ENCODE measurements at places on chromosomes 11 and 22. TPM values are rescaled to one million over a fixed set of nuclear protein-coding genes. Genes with fewer than 3 reads are reported as not detected.

- DNase-seq: no peak
Measured at GRCh38 chr11:83115551-83115950, 41.4 kb upstream of the PCF11 start.

GRCh38 chr11:129460714-129461113, 85.1 kb downstream of the BARX2 start:
- DNase-seq: no peak

DNA sequence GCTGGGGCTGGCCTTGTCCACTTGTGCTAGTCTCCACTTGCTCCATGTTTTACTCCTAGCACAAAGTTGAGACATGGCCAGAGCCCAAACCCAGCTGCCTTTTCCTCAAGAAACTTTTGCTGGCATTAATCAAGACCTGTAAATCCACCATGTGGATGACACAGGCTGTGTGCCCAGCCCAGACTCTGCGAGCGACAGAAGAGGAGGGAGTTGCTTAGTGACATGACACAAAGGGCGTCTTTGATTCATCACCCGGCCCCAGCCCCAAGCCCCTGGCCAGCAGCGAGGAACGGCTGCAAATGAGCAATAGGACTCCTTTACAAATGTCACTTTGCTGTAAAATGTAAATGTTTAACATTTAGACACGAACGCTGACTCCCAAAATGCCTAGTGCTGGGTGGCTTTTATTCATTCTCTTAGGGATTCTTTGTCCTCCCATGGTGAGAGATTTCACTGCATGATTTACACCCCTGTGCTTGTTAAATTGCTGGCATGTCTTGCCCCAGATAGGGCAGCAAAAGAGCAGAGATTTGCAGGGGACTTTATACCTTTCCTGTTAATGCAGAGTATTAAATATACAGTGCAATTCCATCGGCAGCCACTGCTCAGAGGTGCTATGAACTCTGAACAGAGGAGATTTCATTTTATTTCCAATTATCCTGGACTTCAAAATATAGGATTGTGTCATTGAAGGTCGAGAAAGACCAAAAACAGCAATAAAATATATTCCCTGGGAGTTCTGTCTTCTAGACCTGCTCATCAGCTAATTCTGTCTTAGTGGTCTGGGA, 263.6 kb upstream of the NCAM1 start:
- DNase-seq: no peak

- DNase-seq: no peak
Measured at GRCh38 chr22:27267145-27267544, 534.4 kb downstream of the MN1 start.

- DNase-seq: no peak
Measured at GRCh38 chr11:110147962-110148709, 54.9 kb downstream of the ZC3H12C start.

The GAB4 gene
- polyA plus RNA-seq: not detected

The RFPL1 gene
- not detected for polyA plus RNA-seq

The MRGPRE gene
- not detected for polyA plus RNA-seq

The SLC37A2 gene
- 9.7 TPM for polyA plus RNA-seq
